HFFc6 (cell line): ENCODE measurements at places on chromosomes 11 and 22. TPM values are rescaled to one million over a fixed set of nuclear protein-coding genes. Genes with fewer than 3 reads are reported as not detected.

The TSPAN18 gene
- not detected in 3 replicates for total RNA-seq

The MN1 gene
- total RNA-seq = 0.12 to 0.24 TPM (median 0.15 TPM) in 3 replicates

The PARVA gene
- 181 to 214 TPM (median 186 TPM) in 3 replicates for total RNA-seq

The PRG3 gene
- total RNA-seq = not detected in 3 replicates

The OR51G2 gene
- not detected in 3 replicates for total RNA-seq

The USP28 gene
- total RNA-seq = 15.2 to 21.5 TPM (median 19.3 TPM) in 3 replicates

The INS gene
- total RNA-seq = not detected in 3 replicates

The UPB1 gene
- total RNA-seq = 0.18 TPM in 1 of 3 replicates, not detected in the others

The TMEM218 gene
- 14.3 to 23.8 TPM (median 15.6 TPM) in 3 replicates for total RNA-seq

DNA sequence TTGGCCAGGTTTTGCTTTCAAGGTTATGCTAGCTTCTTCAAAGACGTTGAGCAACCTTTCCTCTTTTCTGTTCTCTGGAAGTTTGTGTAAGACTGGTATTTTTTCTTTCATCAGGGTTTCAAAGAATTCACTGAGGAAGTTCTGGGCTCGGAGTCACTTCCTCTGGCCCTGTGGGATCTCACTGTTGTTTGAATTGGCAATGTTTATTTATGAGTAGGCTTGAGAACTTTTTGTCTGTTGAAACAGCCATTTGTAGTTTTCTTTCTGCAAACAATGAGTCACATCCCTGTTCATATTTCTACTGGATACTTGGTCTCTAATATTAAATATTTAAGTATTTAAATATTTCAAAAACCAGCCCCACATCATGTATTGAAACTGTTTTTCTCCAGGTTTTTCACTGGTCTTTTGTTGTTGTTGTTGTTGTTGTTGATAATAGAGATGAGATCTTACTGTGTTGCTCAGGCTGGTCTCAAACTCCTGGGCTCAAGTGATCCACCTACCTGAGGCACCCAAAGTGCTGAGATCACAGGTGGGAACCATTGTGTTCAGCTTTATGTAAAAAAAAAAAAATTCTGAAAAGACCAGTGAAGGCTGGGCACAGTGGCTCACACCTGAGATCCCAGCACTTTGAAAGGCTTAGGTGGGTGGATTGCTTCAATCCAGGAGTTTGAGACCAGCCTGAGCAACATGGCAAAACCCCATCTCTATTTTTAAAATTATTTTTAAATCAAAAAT is 26.9 kb downstream of the SUSD2 start:
- H3K36me3 ChIP-seq = peaks cover 7% of the 10 kb centered on the region; the same call in 1 of the 2 replicates
- H3K4me1 ChIP-seq = peaks cover 60% of the 10 kb centered on the region
- H3K4me3 ChIP-seq = peak overlapping the region; percentile 61
- peak; percentile 96 for DNase-seq

GRCh38 chr11:103202048-103202651 is 92.9 kb downstream of the DYNC2H1 start:
- no peak overlapping the region for H3K27ac ChIP-seq
- H3K4me1 ChIP-seq = peaks cover 11% of the 10 kb centered on the region; the same call in 1 of the 2 replicates

DNA sequence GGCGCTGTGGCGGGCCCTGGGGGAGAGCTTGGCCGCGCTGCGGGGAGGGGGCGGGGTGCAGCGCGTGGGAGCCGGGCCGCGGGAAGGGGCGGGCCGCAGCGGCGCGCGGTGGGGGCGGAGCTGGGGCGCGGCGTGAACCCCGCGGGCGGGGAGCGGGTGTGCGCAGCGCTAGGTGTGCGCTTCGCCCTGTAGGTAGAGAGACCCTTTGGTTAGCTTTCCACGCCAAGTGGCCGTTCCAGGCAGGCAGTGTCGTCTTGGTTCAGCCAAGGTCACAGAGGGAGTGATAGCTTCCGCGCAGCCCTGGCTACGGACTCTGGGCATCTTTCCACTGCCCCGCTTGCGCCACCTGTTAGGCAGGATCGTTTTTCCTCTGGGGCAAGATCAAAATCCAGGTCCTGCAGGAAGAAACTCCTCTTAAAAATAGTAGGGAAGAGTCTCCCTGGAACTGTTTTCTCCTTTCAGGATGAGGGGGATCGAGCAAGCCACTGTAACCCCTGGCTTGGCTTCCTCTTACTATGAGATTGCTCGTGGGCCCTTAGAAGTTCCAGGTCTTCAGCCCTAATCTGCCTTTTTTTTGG is 434 bp downstream of the BANF1 start:
- H3K27me3 ChIP-seq = peaks cover 3% of the 10 kb centered on the region
- DNase-seq = peak; percentile 21
- peaks cover 29% of the 10 kb centered on the region for H3K36me3 ChIP-seq

- peak; percentile 80 for DNase-seq
- peak overlapping the region; percentile 92 for H3K27ac ChIP-seq
- peaks cover 11% of the 10 kb centered on the region for H3K27me3 ChIP-seq
Measured at GRCh38 chr22:37454857-37455686, 27.8 kb upstream of the ELFN2 start.

- peak; percentile 38 for DNase-seq
- no peaks in the 10 kb centered on the region for H3K36me3 ChIP-seq
- peaks cover 4% of the 10 kb centered on the region for H3K27me3 ChIP-seq
- H3K27ac ChIP-seq = no peak overlapping the region
- no peak overlapping the region for H3K4me3 ChIP-seq
- peaks cover 35% of the 10 kb centered on the region for H3K4me1 ChIP-seq
Measured at GRCh38 chr11:44286268-44286880, 23.6 kb downstream of the ALX4 start.

GRCh38 chr11:60895687-60896086 is 10.7 kb downstream of the PRPF19 start:
- H3K27me3 ChIP-seq = no peaks in the 10 kb centered on the region
- no peaks in the 10 kb centered on the region for H3K4me1 ChIP-seq
- DNase-seq = no peak
- H3K36me3 ChIP-seq = peaks cover 12% of the 10 kb centered on the region
- H3K4me3 ChIP-seq = no peak overlapping the region
- H3K27ac ChIP-seq = no peak overlapping the region

DNA sequence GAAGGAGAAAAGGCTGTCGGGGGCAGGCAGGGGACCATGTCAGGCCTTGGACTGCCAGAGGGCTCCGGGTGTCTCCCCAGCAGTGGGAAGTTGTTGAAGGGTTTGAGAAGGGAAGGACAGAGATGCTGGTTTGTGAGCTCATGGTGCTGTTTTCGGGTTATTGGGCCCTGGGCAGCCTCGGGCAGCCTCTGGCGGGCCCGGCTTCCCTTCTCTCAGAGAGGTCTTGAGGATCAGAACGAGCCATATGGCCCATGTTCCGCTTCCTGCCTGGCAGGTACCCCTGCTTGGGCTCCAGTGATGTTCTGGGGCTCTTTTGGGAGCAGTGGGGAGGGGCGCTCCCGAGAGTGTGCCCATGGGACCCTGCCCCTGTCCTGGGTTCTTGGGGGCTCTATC is 9.8 kb downstream of the MYRF start:
- H3K36me3 ChIP-seq = no peaks in the 10 kb centered on the region
- no peak overlapping the region for H3K27ac ChIP-seq
- DNase-seq = no peak
- H3K27me3 ChIP-seq = peaks cover 18% of the 10 kb centered on the region
- no peaks in the 10 kb centered on the region; the same call in 1 of the 2 replicates for H3K4me1 ChIP-seq

DNA sequence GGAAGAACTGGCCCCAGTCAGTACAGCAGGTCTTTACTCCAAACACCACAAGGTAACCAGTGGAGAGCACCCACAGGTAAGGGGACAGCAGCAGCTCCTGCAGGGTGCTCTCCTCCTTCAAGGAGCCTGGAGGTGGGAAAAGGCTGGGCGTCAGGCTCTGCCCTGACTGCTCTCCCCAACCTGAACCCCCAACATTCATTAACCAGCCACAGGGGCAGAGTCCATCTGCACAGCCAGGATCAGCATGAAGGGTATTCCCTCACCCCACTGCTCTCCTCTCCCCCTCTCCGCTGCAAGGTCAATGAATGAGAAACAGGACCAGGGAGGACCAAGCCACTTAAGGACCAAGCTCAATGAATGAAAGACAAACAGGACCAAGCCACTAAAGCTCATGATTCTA is 3.7 kb downstream of the SLC37A4 start:
- peaks cover 25% of the 10 kb centered on the region for H3K4me1 ChIP-seq
- no peak for DNase-seq
- H3K27me3 ChIP-seq = peaks cover 4% of the 10 kb centered on the region; the same call in 1 of the 2 replicates
- peaks cover 17% of the 10 kb centered on the region for H3K36me3 ChIP-seq

DNA sequence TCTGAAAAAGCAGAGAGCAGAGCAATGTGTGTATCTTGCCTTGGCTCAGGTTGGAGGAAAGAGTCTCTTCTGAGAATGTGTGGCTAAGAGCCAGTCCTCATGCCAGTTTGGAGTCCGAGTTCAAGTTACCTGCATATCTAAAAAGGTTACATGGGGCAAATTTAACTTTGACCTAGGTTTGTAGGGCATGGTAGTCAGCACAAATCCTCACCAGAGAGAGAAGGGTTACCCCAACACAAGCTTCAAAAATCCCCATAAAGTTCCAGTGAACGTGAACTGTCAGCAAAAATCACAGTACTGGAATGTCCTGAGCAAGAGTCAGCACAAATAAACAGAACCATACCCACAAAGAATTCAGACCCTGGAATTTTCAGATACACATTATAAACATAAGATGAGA is 13.8 kb downstream of the SDHD start:
- H3K27ac ChIP-seq = peak overlapping the region; percentile 74
- no peaks in the 10 kb centered on the region; the same call in 1 of the 2 replicates for H3K27me3 ChIP-seq
- peaks cover 10% of the 10 kb centered on the region for H3K36me3 ChIP-seq
- peak; percentile 39 for DNase-seq

GRCh38 chr11:37849706-37850105 is 1251.7 kb upstream of the RAG2 start:
- H3K4me3 ChIP-seq = no peak overlapping the region
- H3K4me1 ChIP-seq = no peaks in the 10 kb centered on the region
- no peaks in the 10 kb centered on the region for H3K36me3 ChIP-seq
- DNase-seq = no peak
- H3K27me3 ChIP-seq = no peaks in the 10 kb centered on the region

DNA sequence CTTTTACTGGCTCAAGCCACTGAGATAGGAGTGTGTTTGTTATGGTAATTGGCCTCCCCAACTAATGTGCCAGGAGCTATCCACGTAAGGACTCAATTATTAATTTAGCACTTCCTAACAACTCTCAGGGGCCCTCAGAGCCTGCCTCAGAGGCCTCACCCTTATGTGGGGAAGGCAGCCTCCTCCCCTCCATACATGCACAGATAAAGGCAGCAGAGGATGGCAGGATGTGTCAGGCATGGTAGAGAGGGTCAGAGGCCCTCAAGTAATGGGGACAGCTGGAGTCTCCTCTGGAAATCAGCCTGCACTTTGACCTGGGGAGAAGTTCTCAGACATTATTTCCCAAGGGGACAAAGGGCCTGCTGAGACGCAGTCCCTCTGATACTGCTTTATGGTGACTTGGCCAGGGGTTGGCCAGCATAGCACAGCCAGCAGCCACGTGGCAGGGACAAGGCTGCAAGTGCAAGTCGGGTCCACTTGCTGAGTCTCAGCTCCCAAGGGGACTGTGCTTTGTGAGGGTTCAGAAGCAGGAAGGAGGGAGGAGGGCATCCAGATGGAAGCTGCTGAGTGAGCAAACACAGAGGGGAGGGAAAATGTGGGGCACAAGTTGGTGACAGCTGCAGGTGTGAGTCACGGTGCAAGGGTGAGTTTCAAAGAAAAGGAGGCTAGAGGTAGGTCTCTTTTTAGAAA is 17.0 kb downstream of the MOGAT2 start:
- no peaks in the 10 kb centered on the region for H3K36me3 ChIP-seq
- no peak overlapping the region for H3K4me3 ChIP-seq
- DNase-seq = no peak
- no peaks in the 10 kb centered on the region for H3K4me1 ChIP-seq
- no peak overlapping the region for H3K27ac ChIP-seq

- peaks cover 11% of the 10 kb centered on the region for H3K36me3 ChIP-seq
- peaks cover 50% of the 10 kb centered on the region for H3K4me1 ChIP-seq
- peak; percentile 62 for DNase-seq
- H3K27me3 ChIP-seq = no peaks in the 10 kb centered on the region
Measured at GRCh38 chr11:101860696-101861427, 53.9 kb upstream of the CEP126 start.

GRCh38 chr11:101863361-101863760 is 51.4 kb upstream of the CEP126 start:
- peaks cover 75% of the 10 kb centered on the region for H3K4me1 ChIP-seq
- peaks cover 11% of the 10 kb centered on the region for H3K36me3 ChIP-seq
- no peaks in the 10 kb centered on the region for H3K27me3 ChIP-seq
- peak; percentile 55 for DNase-seq
- H3K27ac ChIP-seq = peak overlapping the region; percentile 64
- H3K4me3 ChIP-seq = peak overlapping the region; percentile 25; the same call in 1 of the 2 replicates

- peak; percentile 42 for DNase-seq
- H3K36me3 ChIP-seq = peaks cover 47% of the 10 kb centered on the region
- H3K27me3 ChIP-seq = peaks cover 94% of the 10 kb centered on the region
- peak overlapping the region; percentile 99 for H3K27ac ChIP-seq
- H3K4me1 ChIP-seq = peaks cover 76% of the 10 kb centered on the region
- peak overlapping the region; percentile 97 for H3K4me3 ChIP-seq
Measured at GRCh38 chr11:65891219-65892136, 1.0 kb downstream of the CCDC85B start.

GRCh38 chr11:121464352-121464946 is 11.7 kb upstream of the SORL1-AS1 start:
- peak overlapping the region; percentile 86 for H3K27ac ChIP-seq
- peak; percentile 90 for DNase-seq
- H3K36me3 ChIP-seq = no peaks in the 10 kb centered on the region
- peaks cover 6% of the 10 kb centered on the region; the same call in 1 of the 2 replicates for H3K27me3 ChIP-seq
- H3K4me1 ChIP-seq = peaks cover 50% of the 10 kb centered on the region
- peak overlapping the region; percentile 64 for H3K4me3 ChIP-seq

DNA sequence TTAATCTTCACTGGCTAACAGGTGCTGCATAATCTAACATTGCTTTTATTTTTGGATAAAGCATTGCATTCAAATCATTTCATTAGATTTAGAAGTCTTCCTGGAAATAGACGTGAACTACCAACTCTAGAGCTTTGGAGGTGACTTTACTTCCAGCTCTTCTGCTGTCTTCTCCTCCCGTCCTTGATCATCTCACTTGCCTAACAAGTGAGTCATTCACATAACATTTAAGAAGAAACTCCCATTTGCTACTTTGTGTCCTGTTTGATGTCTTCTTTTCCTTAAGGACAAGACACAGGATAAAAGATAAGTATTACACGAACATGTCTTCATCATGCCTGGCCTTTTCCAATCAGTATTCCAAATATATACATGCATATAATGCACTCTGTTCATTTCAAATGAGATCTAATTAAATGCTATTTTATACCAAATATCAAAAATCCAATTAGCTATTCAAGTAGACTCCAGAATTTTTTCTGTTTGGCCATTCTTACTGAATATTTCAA is 88.3 kb downstream of the BDNF start:
- no peak overlapping the region for H3K4me3 ChIP-seq
- DNase-seq = no peak
- H3K36me3 ChIP-seq = no peaks in the 10 kb centered on the region
- H3K27ac ChIP-seq = no peak overlapping the region
- H3K4me1 ChIP-seq = peaks cover 35% of the 10 kb centered on the region
